ENCODE measurements at places on chromosomes 6 and 20.

DNA sequence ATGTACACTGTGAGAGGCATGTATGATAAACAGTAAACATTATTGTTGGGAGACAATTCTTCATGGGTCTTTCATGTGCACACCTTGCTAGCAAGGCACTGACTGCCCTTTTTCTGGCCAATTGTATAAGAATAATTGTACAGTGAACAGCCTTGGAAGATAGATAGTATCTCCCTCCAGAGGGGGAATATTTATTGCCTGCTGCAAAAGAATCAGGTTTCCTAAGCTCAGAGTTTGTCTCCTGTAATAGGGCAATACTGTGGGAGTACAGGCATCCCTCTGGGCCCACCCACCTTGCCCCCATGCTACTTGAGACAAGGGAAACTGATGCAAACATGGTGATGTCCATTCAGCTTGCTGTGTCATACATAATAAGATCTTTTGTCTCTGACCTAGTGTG lies 442.2 kb downstream of the HDGFL1 start:
- no peak for DNase-seq

GRCh38 chr20:12201289-12201991 lies 283.7 kb downstream of the BTBD3 start:
- DNase-seq: no peak

DNA sequence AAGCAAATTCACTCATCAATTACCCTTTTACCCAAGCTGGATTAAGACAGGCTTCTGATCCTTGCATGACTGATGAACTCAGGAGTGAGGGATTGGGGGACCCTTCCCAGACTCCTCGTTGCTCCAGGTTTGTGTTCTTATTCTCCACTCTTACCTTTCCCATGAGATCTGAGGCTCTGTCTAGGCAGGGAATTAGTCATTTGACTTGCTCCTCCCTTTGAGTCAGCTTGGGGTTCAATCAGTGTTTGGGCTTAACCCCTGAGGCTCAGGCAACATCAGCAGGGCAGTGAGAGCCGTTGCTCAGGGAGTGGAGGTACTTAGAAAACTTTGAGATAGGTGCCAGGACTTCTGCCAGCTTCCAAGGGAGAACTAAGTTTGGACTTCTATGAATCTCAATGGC lies 20.7 kb upstream of the TOX2 start:
- DNase-seq: no peak

- DNase-seq: no peak
These were observed 47.5 kb upstream of the MPC1 start for GRCh38 chr6:166430269-166430668.

- DNase-seq: no peak
These were observed 161.8 kb downstream of the SCML4 start for GRCh38 chr6:107662333-107662732.

GRCh38 chr6:159067334-159067733 lies 22.5 kb upstream of the TAGAP start:
- peak; percentile 57 for DNase-seq

- no peak for DNase-seq
These were observed 30.2 kb upstream of the CST7 start for GRCh38 chr20:24918579-24919566.

DNA sequence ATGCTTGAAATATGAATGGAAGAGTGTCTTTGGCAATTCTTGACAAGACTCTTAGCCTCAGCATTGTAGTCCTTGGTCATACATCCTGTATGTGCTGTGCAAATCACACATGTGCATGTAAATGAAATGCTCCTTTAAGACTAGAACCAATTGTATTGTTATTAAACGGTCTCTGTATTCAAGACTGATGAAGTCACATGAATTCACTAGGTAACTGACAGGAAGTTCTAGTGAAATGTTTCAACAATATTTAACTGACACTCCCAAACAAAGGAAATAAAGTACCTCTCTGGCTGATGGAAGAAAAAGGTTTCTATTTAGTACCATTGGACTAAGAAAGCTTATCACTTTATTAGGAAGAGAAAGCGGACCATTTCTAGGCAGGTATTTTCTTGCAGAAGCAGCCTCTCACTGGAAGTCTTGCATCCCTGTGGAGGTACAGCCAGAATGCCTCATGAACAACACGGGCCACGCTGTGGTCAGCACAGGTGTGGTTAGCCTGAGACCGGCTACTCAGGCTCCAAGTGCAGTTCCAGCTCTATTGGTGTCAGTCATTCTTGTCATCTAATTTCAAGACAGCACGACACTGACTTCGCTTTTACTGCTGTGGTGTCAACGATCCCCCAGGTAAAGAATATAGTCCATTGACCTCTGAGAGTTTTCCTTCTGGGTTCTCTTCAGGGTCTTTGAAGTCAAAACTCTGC lies 17.3 kb downstream of the PPP1R3G start:
- DNase-seq: no peak

DNA sequence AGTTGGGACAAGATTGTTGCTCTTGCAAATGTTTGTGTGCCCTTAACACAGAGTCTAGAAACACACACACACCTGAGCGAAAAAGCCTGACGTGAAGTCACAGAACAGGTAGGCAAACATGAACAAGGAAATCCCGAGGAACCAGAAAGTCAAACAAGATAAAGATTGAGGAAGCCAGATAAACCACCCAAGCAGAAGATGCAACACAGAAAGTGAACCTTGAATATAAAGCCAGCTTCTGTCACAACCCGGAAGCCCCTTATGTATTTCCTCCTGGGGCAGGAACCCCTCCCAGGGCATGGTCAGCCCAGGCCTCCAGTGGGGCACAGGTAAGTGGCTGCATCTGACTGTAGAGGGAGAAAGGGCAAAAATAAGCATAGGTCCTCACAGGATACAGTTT lies 158.2 kb upstream of the SUPT3H start:
- DNase-seq: no peak

- DNase-seq: no peak
These were observed 66.1 kb downstream of the FAM120B start for GRCh38 chr6:170372380-170373325.

DNA sequence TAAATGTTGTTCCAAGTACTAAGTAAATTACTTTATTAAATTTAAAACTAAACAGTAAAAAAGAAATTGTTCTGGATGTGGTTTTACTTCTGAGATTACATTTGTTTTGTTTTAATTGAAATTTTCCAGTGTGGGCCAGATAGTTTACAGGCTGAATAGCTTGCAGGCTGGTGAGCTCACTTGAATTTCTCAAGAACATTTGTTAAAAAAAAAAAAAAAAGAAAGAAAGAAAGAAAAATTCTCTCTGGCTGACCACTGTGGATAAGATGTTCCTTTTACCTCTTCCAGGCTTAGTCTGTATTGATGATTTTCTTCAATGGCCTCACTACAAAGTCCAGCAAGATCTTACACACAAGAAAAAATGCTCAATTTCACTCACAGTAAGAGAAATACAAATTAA lies 85.4 kb downstream of the PLCG1 start:
- DNase-seq: no peak

DNA sequence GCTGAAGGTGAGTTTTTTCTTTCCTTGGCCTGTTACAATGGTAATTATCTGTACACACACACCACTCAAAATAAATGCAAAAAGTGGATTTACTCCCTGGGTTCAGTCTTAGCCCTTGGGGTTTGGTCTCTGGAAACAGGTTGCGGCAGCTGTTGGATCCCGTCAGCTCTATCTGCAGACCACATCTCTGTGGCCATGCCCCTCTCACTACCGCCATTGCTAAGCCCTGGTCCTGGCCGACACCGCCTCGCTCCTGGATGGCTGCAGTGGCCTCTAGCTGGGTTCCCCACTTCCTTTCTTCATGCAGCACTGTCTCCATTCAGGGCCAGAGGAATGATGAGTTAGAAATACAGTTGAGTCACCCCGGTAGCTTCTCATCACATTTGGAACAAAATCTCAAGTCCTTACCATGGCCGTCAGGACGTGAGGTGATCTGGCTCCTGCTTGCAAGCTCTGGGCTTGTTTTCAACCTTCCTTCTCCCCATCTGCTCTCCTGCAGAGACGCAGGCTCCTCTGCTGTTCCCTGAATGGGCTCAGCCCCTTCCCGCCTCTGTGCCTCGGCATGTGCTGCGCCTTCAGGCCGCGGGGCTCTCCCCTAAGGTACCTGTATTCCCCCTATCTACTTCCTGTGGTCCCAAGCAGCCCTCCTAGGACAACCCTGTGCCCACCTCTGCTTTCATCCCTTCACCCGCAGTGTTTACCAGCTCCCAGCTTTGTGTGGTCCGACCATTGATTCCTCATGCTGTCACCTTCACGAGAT lies 38.0 kb downstream of the EFCAB8 start:
- DNase-seq: no peak

DNA sequence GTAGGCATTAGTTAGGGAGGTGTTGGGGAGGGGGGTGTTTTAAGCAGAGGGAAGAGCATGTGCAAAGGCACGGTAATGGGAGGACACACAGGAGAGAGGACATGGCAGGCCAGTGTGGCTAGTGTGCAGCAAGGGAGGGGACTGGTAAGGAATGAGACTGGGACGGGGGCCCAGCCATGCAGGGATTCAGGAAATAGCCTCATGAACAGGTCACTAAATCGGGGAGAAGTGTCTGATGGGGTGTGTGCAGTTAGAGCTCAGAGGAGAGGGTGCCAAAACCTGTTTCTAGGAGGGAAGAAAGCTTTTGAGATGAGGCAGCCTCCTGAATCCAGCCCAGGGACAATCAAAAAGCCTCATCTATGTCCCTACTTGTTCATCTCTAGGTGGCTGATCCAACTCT lies 7.5 kb downstream of the BPI start:
- no peak for DNase-seq

- no peak for DNase-seq
These were observed 23.0 kb upstream of the MYLIP start for GRCh38 chr6:16105854-16106253.

DNA sequence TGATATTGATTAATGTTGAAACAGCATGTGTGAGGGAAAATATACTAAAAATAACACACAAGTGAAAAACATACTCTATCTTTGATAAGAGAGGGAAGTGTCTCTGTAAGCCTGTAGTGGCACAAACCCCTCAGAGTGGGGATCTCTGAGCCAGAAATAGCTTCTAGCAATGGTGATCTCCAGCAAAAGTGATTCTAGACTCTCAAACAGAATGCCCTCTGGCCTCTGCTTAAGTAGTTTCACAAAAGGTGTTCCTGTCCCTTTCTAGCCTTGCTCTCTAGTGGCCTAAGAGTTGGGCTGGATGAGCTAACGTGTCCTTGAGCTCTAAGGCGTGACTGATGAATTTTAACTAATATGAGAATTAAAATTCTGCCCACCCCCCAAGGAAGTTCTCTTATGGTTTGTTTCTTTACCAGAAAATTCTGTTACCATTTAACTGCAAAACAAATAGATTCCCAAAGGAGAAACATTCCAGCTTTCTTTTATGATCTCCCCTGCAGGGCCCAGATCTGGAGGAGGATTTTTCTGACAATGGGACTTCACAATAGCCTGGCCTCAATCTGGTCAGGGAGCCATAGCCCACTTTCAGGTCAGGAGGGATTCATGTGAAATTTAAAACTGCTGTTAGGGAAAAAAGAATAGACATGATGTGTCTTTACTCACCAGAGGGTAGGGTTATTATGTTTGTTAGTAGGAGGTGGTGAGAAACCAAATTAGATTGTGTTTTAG lies 182.5 kb upstream of the LAMP5 start:
- DNase-seq: no peak

All from activated T-cell treated with anti-CD3 and anti-CD28 coated beads, Interleukin-2, amount 50 U/mL, for 48 hours (primary cell).